Cortex of kidney (tissue), 1 donor: ENCODE measurements at places on chromosomes 6 and 20.

- no peak for DNase-seq
Measured at GRCh38 chr6:145842693-145843546, 28.3 kb upstream of the FBXO30 start.

- DNase-seq: no peak
Measured at GRCh38 chr6:44009425-44010321, 117.6 kb downstream of the MRPL14 start.

- no peak for DNase-seq
Measured at GRCh38 chr20:55977690-55978459, 27.4 kb downstream of the CBLN4 start.

GRCh38 chr20:34013554-34013953, 19.8 kb downstream of the RALY start:
- DNase-seq: no peak

DNA sequence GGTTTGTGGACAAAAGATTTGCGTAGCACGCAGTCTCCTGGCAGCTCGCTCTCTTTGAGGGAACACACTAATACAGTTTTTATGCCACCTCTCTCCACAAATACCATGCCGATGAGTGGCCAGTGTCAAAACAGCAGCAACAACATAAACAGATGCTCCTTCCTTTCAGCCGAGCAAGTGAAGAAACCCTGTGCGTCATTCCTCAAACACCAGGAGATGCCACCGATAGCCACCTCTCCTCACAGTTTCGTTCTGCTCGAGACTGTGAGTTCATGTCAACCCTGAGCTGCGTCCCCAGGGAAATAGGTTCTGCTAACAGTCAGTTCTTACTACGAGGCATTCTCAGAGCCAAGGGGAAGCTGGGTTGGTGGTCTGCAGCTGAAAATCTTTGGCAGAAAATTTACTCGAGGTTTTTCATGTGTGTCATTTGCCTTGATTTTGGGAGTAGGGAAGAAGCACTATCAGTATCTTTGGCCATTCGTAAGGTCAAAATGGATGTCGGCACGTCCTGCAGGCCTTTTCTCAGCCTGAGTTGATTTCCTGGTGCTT, 59.9 kb downstream of the EYA2 start:
- DNase-seq: no peak

DNA sequence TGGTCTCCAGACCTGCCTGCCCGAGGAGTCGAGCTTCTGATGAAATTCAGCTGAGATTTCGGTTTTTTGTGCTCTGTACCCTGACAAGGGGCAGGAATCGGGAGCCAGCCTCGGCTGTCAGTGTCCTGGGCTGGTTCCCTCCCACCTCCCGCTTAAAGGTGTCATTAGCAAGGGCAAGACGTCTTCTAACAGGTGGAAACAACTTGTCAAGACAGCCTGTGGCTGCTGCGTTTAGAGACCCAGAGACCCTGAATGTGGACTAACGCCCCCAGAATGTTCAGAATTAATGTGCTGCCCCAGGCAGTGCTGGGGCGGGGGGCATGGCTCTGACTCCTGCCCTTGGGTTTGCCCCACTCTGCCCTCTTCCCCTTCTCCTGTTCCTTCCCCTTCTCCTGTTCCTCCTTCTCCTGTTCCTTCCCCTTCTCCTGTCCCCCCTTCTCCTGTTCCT, 69.7 kb downstream of the PHACTR3 start:
- DNase-seq: no peak

- DNase-seq: no peak
Measured at GRCh38 chr6:3194535-3195419, 32.7 kb downstream of the TUBB2B start.

- no peak for DNase-seq
Measured at GRCh38 chr6:28218312-28219248, 6.5 kb upstream of the ZSCAN9 start.

- DNase-seq: no peak
Measured at GRCh38 chr20:41183391-41183790, 46.0 kb downstream of the PLCG1 start.

DNA sequence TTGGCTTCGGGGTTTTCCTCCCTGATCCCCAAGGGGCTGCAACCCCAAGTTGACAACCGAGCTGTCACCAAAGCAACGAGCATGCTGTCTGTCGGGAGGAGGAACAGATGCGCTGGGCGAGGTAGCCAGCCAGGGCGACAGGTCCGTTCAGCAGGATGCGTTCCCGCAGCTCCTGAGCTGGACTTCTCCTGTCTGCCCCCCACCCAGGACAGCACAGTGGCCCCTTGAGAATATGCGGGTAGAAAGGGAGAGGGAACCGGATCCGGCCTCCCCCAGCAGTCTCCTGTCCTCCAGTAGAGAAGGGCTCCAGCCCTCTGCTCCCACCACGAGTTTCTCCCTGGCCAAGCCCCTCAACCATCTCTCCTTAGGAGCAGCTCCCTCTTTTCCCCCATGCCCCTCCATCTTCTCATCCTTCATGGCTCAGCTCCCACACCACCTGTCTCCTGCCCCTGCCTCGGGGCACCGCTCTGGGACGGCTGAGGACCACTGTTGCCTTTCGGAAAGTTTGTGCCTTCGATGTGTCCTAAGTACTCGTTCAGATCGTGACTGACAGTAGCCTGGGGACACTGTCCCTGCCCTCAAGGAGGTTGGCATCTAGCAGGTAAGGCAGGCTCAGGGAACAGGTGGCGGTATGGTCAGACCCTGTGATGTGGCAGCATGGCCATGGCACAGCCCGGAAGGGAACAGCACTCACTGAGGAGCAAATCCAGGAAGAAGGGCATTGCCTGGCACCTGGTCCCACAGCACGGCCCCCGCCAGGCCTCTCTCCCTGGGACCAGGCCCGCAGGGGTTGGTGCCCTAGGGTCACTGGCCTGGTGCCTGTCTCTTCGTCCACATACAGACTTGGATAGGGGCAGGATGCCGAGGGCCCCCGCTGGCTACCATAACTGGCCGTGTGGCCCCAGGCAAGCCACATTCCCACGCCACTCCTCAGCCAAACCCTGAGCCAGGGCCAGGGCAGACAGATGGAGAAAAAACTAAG, 96.3 kb downstream of the ASXL1 start:
- DNase-seq: no peak

DNA sequence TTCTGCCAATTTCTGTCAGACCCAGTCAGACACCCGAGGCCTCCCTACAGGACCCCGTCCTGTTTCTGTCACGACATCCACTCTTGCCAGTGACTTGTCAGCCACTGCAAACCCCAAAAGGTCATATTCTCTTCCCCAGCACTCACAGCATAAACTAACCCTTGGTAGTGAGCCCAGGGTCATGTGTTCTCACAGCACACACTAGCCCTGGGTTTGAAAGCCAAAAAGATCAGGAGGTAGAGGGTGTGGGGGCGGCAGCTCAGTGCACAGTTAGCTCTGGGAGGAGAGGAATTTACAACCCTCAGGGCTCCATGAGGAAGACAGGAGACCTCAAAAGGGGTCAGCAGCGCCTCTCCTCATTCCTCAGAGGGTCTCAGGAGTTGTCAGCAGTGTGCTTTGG, 9.9 kb upstream of the SNX9 start:
- no peak for DNase-seq

DNA sequence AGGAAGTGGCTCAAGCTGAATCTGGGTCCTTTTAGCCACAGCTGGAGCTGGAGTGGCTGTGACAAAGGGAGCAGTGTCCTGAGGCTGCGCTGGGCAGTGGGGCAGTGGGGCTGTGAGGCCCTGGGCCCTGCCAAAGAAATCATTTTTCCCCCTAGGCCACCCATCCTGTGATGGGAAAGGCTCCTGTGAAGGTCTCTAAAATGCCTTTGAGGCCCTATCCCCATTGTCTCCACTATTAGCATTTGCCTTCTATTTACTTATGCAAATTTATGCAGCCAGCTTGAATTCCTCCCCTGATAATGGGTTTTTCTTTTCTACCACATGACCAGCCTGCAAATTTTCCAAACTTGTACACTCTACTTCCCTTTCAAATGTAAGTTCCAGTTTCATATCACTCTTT, 539.2 kb downstream of the MEI4 start:
- DNase-seq: no peak

DNA sequence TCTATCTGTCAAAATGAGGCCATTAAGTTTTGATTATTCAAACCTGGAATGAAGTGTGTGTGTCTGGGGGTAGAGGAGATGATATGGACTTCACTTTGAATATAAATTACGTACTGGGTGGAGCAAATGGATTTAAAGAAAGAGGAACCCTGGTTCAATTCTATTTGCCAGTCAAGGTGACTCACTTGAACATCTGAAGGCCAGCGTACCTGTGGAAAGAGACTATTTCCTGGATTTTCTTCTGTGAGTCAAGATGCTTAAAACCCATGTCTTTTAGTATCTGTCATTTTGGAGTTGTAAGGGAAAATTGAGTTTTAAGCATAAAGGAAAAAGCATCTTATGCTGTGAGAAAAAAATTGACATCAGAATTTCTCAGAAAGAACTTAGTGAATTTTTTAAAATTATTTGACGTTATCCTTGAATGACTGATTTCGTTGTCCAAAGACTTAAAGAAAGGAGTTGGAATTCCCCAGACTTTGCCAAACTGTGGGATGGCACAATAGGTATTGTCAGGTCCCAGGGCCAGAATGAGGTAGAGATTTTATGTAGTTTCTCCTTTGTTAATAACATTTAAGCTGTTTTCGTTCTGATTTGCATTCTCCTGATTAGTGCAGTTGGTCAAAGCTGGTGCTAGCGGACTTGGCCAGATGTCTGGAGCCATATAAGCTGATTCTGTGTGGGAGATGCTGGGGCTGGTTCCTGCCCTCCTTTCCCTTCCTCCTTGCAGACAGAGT, 2.4 kb upstream of the PPP1R14C start:
- no peak for DNase-seq

DNA sequence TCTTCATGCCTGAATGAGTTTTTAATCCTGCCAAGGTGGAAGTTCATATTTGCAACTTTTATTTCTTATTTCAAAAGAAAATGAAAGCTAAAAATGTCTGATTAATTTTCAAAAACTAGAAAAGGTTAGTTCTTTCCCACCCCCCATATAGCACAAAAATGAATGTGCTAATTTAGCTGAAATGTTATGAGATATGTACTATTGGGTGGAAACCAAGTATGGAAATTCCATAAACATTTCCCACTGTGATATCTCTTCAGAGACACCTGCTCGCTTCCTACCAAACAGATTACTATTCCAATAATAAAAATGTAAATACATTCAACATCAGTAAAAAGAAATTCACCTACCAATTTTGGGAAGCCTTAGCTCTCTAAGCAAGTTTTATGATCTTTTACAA, 678.6 kb upstream of the ID4 start:
- no peak for DNase-seq

- no peak for DNase-seq
Measured at GRCh38 chr6:32589596-32590449, at the start of gene HLA-DRB1. Gene HLA-DRB1 (minus strand): TSS chr6:32589848. CDS start chr6:32589742, 106 bp downstream.

- no peak for DNase-seq
Measured at GRCh38 chr20:10784554-10785183, 110.9 kb upstream of the JAG1 start.

DNA sequence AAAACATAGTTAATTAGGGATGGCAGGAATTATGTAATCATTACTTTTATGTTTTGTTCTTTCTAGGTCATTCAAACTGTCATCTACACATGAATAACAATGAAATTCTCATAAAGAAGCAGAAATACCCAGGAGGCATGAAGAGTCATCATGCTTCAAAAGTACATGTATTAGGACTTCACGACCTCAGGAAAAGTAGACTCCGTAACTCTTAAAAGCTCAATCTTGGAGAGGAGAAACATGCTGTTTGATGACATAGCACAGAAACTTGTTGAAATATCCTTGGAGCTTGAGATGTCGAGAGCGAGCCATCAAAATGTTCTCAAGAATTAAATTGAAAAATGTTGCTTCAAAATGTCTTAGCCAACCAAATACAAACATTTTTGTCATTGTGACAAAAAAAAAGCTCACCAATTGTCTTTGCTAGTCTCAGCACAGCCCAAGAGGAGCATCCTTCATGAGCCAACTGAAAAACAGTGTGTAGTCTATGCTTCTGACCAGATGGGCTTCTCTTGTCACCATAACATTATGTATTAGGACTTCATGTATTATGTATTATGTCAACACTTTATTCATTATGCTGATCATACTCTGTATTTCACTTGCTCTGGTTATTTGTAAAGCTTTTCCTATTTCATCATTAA, 28.2 kb upstream of the ANKEF1 start:
- DNase-seq: no peak

DNA sequence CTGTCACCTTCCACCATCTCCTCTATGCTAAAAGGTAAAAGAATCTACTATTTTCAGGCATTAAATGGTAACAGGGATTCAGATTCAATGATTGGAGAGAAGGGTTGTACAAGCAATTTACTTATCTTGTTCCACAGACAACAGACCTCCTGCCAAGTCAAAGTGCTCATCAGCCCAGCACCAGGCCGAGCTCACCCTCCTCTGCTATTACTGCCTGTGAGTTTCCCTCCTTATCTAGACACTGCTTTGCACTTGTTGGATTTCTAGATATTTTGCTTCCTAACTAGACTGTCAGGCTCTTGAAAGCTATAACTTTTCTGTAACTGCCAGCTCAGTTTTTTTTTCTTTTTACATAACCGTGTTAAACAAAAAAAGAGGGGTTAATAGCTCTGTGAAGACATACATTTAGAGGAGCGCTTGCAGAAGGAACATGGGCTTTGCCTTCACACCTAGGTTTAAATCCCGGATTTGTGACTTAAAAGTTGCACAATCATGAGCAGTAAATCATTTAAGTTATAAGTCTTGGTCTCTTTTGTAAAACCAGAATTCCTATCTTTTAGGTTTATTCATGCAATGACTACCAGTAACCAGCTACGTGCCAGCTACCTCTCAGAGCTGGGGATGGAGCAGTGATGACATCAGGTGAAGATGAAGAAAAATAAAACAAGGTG, 1.1 kb upstream of the FAM162B start:
- DNase-seq: no peak

DNA sequence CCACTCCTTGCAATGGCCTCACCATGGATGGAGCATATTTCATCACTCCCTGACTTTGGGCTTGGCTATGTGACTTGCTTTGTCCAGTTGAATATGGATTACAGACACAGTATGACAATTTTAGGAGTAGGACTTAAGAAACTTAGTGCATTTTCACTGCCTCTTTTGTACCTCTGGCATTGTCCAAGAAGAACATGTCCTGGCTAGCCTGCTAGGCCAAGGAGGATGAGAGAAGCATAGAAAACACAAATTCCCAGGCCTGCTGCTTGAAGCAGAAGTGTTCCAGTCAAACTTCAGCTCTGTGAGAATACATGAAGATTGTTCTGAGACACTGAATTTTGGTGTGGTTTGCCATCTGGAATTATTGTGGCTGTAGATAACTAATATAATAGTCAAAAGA, 3.1 kb upstream of the MCHR2 start:
- DNase-seq: no peak

DNA sequence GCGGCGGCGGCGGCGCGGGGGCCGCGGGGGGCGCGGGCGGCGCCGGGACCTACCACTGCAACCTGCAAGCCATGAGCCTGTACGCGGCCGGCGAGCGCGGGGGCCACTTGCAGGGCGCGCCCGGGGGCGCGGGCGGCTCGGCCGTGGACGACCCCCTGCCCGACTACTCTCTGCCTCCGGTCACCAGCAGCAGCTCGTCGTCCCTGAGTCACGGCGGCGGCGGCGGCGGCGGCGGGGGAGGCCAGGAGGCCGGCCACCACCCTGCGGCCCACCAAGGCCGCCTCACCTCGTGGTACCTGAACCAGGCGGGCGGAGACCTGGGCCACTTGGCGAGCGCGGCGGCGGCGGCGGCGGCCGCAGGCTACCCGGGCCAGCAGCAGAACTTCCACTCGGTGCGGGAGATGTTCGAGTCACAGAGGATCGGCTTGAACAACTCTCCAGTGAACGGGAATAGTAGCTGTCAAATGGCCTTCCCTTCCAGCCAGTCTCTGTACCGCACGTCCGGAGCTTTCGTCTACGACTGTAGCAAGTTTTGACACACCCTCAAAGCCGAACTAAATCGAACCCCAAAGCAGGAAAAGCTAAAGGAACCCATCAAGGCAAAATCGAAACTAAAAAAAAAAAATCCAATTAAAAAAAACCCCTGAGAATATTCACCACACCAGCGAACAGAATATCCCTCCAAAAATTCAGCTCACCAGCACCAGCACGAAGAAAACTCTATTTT, 2.0 kb downstream of the FOXC1 start:
- no peak for DNase-seq
